ENCODE measurements at places on chromosomes 7 and 10. TPM values are rescaled to one million over a fixed set of nuclear protein-coding genes. Genes with fewer than 3 reads are reported as not detected.

DNA sequence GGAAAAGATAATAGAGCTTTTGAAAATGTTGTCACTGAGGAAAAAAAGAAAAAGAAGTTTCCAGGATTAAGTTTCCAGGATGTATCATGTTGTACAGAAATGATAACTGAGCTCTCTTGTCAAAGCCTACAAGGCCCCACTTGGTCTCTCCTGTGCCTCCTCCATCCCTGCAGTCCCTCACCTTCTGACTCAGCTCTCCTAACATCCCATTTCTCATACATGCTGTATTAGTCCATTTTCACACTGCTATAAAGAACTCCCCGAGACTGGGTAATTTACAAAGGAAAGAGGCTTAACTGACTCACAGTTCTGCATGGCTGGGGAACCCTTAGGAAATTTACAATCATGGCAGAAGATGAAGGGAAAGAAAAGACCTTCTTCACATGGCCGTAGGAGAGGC, 3.8 kb upstream of the DGKI start:
- DNase-seq: no peak

GRCh38 chr7:32502728-32503127, 7.4 kb downstream of the AVL9 start:
- no peak for DNase-seq

- DNase-seq: no peak
Observed at GRCh38 chr7:150434240-150434639, 16.2 kb upstream of the GIMAP8 start.

DNA sequence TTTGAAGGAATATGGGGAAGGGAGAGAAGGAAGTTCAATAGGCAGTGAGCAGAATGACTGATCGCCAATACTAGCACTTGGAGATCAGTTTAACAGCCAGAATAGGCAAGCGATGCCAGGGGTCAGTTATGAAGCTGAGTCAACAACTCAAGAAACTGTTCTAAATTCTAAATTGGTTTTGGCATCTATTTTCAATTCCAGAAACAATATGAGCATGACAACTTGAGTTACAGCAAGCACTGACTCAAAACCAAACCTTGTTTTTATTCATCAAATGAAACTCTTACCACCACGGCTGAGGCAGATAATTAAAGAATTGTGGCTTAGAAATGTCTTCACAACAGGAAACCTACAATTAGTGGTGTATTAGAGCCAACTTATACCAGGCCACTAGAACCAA, 180.5 kb upstream of the ASAH2 start:
- peak; percentile 90 for DNase-seq

DNA sequence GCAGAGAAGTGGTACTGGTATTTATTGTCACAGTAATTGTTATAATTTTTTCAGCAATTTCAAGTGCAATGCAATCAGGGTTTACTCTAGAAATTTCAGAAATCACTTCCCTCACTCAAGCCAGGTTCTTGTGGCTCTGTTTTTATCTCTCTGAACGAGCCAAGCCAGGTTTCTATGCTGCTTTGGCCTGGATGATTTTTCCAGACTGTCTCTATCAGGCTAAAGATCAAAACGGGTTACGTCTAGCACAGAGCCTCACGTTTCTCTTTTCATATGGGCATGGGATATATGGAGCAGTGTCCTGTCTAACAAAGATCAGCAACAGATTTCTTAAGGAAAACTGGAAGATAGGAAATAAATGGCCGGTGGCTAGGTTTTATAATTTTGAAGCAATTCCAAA, 1105.3 kb downstream of the NRG3 start:
- no peak for DNase-seq

GRCh38 chr10:11616021-11616420, 4.6 kb upstream of the USP6NL start:
- no peak for DNase-seq

GRCh38 chr10:101511938-101512337, 76.1 kb downstream of the POLL start:
- DNase-seq: no peak

DNA sequence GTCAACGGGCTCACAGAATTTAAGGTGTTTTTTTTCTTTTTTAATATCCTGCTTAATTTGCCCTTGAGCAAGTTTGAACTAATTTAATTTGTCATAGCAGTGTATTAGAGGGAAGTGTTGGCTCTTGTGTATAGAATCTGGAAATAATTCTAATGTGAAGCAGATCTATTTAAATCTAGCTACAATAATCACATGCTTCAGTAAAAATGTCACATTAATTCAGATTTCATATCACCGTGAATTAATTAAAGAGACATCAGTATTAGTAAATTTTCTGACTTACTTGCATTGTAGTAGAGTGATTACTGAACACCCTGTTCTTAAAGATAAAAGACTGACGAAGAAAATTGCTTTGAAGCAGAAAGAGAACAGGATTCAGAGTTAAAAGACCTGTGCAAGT, 124.7 kb downstream of the DGKB start:
- DNase-seq: no peak

DNA sequence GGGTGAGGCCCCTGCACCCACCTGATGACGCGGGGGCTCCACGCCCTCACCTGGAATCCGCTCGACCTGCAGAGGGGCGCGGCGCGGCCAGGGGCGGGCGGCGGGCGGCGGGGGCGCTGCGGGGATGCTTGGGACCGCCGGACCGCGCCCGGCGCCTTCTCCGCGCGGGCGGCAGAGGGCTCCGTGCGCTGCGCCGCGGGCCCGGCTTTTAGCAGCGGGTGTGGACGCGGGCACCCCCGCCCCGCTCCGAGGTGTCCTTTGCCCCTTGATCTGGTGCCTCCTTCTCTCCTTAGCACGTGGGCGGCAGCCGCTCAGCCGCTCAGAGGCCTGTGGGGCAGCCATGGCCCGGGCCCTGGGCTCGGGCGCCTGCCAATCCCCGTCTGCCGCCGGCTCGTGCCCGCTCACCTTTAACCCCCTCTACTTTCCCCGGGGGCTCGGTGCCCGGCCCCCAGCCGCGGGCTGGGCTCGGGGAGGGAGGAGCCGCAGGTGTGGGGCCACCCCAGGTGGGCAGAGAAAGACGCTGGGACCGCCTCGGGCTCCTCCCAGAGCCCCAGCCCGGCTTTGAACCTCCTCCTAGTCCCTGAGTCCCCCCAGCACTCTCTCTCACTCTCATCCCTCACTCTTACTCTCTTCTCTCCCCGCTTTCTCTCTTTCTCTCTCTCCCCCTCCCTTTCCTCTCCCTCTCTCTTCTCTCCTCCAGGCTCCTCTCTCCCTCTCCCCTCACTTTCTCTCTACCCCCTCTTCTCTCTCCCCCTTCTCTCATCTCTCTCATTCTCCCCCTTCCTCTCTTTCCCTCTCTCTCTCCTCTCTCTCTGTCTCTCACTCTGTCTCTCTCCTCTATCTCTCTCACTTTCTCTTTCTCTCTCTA, 19.7 kb upstream of the VPS37D start:
- DNase-seq: peak; percentile 13

LOXL4 gene
- polyA plus RNA-seq: not detected

CNNM2 gene
- polyA plus RNA-seq: 3.5 TPM

TMEM225B gene
- polyA plus RNA-seq: 0.67 TPM

TACR2 gene
- not detected for polyA plus RNA-seq

All from CD4-positive, CD25-positive, alpha-beta regulatory T cell (primary cell).